Posterior cingulate gyrus (tissue), 11 donors: ENCODE measurements at places on chromosomes 7 and 10.

- DNase-seq, result no peak
These were observed 40.0 kb downstream of the GARS1 start for GRCh38 chr7:30634634-30635201.

GRCh38 chr10:103512591-103513379, 19.3 kb downstream of the NEURL1 start:
- no peak for DNase-seq

DNA sequence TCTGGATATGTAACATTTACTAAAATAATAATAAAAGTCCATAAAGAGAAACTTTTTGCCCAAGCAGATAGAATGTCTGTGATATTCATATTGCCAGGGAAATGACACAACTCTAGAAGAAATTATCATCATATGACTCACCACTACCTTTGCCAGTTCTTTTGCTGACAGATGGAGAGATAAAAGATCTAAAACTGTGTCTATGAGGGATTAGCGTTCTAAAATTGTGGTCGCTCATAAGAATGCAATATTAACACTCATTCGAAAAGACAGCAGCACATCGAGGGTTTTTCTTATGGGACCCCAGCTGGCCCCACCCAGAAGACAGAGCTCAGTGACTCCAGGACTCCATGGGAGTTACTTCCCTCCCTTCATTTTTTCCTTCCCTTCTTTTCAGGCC, 16.6 kb upstream of the LANCL2 start:
- DNase-seq, result no peak

GRCh38 chr7:33876596-33877274, 28.6 kb upstream of the BMPER start:
- no peak for DNase-seq

- DNase-seq, result no peak
These were observed 192.5 kb upstream of the NPVF start for GRCh38 chr7:25420771-25421170.

DNA sequence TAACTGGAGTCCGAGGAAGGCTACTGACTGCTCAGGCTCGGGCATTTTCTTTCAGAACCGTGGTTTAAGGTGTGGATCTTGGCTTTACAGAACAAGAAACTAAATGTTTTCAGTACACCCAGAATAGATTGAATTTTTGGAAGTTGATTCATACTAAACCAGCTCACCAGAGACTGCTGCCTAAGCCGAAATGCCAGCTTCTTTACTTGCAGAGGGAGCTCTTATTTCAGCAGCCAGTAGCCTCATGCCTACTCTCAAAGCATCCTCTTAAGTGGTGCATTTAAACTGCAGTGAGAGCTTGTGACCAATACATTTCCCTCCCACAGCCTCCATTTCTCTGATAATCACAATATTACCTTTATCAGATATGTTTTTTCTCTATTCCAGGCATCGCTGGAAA, 615.1 kb downstream of the SUGCT start:
- no peak for DNase-seq

DNA sequence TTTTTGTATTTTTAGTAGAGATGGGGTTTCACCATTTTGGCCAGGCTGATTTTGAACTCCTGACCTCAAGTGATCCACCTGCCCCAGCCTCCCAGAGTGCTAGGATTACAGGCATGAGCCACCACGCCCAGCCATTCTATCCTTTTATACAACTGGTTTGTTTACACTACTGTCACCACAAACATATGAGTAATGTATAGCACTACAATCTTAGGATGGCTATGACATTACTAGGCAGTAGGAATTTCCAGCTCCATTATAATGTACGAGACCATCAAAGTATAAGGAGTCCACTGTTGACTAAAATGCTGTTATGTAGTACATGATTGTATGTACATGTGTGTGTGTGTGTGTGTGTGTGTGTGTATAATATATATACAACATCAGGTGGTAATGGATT, 1126.1 kb upstream of the LRRN3 start:
- no peak for DNase-seq

- DNase-seq, result peak; percentile 61
These were observed 50.0 kb downstream of the AMZ1 start for GRCh38 chr7:2737771-2738540.

- DNase-seq, result no peak
These were observed 182.9 kb downstream of the PFKFB3 start for GRCh38 chr10:6385665-6386064.

DNA sequence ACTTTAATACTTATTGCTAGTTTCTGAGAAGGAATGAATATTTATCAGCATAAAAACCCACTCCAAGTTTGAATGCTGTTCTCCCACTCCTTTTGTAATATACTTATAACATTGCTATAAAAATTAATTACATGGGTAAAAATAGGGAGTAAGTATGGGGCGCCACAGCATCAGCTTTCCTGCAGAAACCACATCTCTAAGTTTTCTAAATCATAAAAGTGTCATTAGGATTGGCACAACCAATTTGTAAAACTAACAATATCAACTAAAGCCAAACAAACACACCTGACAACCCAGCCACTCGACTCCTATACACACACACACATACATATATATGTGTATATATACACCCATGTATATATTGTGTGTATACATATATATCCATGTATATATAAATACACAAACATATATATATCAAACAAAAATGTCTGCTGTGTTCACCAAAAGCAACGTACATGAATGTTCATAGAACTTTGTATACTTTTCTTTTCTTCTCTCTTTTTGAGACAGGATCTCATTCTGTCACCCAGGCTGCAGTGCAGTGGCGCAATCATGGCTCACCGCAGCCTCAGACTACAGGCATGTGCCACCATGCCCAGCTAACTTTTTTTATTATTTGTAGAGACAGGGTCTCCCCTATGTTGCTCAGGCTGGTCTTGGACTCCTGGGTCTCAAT, 14.8 kb upstream of the LRRC17 start:
- DNase-seq, result no peak

- no peak for DNase-seq
These were observed 40.7 kb downstream of the BTRC start for GRCh38 chr10:101394524-101395133.

DNA sequence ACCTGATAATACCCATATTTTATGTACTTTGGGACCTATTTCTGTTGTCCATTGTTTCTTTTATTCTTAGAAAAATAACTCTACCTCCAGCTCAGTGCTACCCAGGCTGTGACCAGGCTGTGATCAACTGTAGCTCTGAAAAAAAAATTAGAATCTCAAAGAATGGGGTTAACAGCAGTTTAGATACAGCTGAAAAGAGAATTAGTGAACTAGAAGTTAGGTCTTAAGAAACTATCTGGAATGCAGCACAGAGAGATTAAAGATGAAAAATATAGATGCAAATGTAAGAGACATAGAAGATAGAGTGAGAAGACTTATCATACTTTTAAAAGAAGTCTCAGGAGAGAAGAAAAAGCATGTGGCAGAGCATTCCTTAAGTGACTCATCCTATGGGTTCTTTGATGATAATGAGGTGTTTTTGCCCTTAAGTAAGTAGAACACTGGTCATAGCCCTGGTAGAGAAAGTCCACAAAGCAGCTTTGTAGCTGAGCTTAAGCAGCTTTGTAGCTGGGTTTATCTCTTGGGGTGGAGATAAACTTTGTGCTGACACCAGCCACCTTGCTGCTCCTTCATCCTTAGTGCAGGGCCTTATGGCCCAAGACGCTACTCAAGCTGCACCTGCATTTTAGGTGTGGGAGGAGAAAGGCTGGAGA, 27.3 kb upstream of the SFRP5 start:
- DNase-seq, result no peak

- DNase-seq, result no peak
These were observed 72.2 kb downstream of the VTI1A start for GRCh38 chr10:112519133-112519761.

DNA sequence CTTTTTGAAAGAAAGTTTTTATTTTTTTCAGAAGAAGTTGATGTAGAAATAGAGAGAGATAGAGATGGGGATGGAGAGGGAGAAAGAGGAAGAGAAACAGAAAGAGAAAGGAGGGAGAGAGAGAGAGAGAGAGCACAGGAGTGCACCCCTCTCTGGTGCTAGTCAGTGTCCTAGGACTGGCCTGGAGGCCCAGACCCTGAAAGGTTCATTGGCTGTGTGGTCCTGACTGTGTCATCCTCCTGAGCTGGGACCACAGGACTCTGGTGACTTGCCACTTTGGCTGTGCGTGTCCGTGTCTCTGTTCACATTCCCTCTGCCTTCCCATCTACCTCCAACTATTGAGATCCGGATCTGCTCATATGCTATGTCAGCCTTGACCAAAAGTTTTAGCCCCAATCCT, 62.1 kb upstream of the SHH start:
- DNase-seq, result no peak

- no peak for DNase-seq
These were observed 180.0 kb upstream of the GHITM start for GRCh38 chr10:83959328-83959727.

DNA sequence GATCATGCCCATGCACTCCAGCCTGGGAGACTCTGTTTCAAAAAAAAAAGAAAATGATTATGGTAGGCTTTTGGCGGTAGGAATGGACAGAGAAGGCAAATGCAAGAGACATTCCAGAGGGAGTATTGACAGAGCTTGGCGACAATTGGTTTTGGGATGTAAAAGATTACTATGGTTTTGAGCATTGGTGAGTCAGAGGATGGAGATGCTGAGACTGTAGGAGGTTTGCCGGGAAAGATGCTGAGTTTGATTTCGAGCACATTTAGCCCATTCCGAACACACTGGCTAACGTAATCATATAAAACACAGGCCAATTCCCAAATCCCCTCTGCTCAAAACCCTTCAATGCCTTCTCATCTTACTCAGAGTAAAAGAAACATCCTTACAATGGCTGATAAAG, 161.6 kb upstream of the MKLN1 start:
- DNase-seq, result no peak

- DNase-seq, result no peak
These were observed 3.5 kb upstream of the AEBP1 start for GRCh38 chr7:44100458-44101302.

DNA sequence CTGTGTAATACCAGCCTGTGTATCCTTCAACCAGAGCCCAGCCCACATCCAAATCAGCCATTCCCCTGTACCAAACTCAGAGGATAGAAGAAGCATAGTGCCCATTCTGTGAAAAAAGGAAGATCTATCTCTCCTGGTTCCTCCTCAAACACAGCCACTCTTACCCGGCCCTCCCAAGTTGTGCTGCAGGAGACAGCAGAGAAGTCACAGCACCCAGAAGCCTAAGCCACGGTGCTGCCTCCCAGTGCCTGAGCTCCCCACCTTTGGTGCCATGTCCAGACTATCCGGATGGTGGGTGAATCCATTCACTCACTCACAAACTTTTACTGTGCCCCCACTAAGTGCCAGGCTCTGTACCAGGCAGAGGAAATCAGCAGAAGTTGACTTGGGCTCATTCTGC, 166.0 kb upstream of the ZMIZ1 start:
- DNase-seq, result no peak

DNA sequence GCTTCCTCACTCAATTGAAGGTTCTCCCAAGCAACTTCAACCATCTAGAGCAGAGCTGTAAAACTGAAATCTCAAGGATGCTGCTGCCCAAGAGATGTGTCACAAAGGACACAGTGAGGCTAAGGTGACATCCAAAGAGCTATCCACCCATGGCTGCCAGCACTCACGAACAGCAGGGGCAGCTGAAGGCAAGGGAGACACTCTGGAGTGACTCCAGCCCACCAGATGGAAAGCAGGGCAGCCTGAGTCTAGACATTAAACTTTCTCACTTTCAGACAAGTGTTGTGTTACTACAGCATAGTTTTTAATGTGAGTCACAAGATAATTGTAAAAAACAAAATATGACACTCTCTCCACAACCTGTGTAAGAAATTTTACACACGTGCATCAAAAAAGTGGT, 113.5 kb downstream of the LARP4B start:
- no peak for DNase-seq

- DNase-seq, result no peak
These were observed 3.1 kb downstream of the ARHGAP22 start for GRCh38 chr10:48601789-48602188.

- DNase-seq, result no peak
These were observed 8.9 kb upstream of the LRRC18 start for GRCh38 chr10:48948470-48949037.

DNA sequence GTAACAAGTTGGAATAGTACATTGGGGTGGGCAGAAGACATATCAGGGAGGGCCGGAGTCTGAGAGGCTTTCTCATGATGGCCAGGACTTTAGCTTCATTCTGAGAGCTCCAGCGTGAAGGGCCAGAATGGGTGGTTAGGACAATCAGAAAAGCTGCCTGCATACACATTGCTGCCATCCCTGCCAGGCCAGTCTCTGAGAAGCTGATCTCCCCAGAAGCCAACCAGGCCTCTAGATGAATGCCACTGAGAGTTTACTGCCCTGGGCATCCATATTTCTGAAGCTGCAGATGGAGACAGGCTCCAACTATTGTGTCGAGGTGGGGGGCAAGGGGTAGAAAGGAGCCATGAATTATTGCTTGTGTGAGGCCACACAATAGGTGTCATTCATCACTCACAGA, 32.0 kb upstream of the ARHGAP22 start:
- DNase-seq, result no peak

- DNase-seq, result no peak
These were observed 324 bp downstream of the TWNK start for GRCh38 chr10:100987685-100988049.

- no peak for DNase-seq
These were observed 400.6 kb upstream of the IGFBP3 start for GRCh38 chr7:46321556-46322205.

GRCh38 chr7:154375956-154376355, 323.8 kb downstream of the DPP6 start:
- no peak for DNase-seq

DNA sequence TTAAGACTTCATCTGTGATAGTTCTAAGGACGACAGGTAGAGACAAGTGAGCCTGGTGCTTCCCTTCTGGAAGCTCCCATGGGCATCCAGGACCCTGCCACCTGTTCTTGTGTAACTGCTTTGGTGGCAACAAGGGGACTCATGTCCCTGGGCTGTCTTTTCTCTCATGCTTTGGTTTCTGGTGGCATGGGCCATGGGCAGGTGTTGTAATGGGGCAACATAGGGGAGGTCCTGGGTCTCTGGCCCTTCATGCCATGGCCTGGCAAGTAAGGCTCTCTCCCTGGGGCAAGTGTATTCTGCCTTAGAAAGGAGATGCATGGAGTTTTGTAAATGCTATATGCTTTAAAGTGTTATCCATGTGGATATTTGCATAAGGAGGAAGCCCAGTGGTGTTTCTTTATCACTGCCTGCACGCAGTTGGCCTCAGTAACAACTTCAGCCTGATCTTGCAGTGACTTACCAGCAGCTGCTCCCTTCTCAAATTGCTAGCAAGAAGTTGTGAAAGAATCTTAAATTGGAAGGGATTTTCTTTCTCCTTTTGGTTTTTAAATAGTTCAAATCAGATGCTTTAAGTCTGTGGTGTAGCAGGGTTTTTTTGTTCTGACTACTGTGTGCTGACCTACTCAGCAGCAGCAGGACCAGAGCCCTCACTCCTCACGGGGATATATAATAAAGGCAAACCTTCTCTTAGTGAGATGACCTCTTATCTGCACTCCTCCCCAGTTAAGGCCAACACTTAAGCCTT, 39.9 kb downstream of the OGDH start:
- no peak for DNase-seq

DNA sequence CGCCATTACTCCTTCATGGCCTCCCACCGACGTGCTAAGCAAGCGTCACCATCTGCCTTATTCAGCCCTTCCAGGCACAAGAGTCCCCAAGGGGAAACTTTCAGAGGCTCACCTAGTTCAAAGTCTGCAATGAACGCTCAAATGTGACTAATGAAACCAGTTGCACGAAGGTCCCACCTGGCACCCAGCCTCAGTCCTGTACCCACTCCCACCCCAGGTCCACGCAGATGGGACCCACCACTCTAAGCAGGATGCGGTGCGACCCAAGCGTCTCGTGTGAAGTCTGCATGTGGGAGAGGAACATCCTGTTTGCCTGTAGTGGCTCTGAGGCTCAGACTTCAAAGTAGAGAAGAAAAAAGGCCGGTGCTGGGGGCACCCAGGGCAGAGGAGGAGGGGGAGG, 40.3 kb downstream of the RGS10 start:
- no peak for DNase-seq
